ENCODE measurements at places on chromosomes 1 and 21. TPM values are rescaled to one million over a fixed set of nuclear protein-coding genes. Genes with fewer than 3 reads are reported as not detected.

AK5 gene
- 0.15 TPM for total RNA-seq

TINAGL1 gene
- 12.0 TPM for total RNA-seq

GRCh38 chr21:20108976-20109540 lies 889.2 kb upstream of the NCAM2 start:
- DNase-seq, result no peak

GRCh38 chr1:77832901-77833300 lies 53.5 kb downstream of the MIGA1 start:
- no peak for DNase-seq

GRCh38 chr1:206582971-206583706 lies 29.1 kb downstream of the EIF2D start:
- no peak for DNase-seq

All from left lobe of liver (tissue), 2 donors.